ENCODE measurements at places on chromosomes 12 and 14.

GRCh38 chr14:104559804-104560585, 19.6 kb upstream of the C14orf180 start:
- DNase-seq = no peak

DNA sequence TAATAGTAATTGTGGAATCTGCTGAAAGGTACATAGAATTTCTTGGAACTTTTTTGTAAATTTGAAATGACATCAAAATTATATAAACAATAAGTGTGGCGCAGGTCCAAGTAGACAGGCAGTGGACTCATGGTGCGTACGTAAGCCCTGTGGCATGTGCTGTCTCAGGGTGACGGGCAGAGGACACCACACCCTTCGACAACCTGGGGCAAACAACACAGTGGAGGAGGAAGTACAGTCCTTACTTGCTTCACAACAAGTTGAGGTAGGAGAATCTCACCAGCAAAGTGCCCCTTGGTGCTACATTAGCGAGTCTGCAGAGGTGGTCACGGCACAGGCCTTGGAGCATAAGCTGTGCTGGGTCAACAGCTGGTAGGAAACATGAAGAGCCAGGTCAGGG, 180.9 kb downstream of the AEBP2 start:
- DNase-seq = no peak

- no peak for DNase-seq
Measured at GRCh38 chr14:21494902-21495762, 16.0 kb downstream of the METTL3 start.

DNA sequence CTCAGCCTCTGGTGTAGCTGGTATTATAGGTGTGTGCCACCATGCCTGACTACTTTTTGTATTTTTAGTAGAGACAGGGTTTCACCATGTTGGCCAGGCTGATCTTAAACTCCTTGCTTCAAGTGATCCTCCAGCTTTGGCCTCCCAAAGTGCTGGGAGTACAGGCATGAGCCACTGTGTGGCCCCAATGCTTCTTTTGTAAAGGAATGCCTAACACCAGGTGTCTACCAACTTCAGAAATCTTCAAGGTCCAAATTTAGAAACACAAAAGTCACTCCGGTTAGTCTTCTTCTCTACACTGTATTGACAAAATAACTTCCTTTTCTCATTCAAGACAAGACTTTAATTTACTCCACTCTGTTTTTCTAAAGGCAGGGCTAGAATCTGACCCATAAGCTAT, 188.7 kb downstream of the PRKD1 start:
- no peak for DNase-seq

DNA sequence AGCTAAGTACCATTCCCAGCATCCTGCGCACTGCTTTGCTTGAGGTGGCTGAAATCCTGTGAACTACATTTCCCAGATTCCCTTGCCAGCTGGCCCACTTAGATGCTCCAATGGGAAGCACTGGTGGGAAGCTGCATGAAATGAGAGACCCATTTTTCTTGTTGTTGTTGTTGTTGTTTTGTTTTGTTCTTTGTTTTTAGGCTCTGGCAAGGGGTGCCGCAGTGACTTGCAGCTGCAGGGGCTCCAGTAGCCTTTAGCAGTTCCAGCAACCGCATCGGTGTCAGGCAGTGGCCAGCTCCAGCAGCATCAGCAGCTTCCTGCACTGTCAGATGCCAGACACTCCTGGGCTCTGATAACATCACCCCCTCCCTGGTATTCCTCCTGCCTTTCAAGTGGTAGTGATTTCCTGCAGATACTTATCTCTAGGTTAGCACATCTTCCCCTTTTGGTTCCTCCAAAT, 8.8 kb upstream of the EGLN3 start:
- no peak for DNase-seq

DNA sequence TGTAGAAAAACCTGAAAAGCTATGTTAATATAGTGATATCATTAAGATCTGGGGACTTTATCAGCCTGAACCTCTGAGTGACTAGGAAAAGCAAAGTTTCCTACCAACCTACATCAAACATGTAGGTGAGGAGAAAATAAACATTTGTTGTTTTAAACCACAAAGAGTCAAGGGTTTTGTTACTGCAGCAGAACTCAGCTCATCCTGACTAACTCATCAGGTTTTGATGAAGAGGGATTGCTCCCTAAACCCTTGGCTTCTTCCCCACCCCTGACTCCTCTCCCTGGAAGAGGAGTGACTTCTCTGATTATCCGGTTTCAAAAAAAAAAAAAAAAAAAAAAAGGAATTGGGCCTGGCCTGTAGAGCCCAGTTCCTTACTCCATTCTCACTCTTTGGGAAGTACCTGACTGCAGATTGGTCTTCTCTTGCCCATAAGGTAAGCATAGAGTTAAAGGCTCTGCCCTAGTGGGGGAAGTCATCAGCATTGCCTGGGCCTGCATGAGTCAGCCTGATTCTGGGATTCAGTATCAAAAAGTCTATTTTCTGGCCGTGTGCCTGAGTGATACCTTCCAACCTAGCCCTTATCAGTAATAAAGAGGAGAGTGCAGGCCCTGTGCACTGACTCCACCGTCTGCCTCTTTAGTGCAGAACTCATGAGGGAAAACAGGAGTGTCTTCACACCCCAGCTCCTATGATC, 16.9 kb downstream of the BDKRB1 start:
- DNase-seq = no peak

DNA sequence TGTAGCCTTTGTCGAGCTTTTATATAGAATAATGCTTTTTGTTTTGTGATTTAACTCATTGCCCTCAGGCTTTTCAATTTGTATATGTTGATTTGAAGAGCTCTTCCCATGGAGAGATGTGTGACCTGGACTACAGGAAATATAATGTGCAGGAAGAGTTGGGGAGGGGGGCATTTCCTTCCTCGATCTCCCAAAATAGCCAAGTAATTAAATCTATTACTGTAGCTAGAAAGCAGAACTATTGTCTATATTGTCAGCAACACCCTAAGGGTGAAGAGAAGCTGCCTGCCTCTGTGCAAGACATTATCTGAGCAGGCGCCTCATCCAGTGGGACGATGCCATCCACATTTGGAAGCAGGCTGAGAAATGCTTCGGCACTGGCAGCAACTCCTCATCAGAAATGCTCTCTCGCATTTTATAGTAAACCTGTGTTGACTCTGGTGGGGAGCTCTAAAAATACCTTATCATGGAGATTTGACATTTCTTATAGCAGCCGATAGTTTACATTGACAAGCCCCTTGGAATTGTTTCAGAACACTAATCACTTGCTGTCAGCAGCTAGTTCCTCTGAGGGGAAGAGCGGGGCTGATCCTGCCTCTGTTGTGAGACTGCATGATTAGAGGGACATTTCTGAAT, 392.5 kb upstream of the RGS6 start:
- no peak for DNase-seq
